ENCODE measurements at places on chromosomes 12 and 14.

DNA sequence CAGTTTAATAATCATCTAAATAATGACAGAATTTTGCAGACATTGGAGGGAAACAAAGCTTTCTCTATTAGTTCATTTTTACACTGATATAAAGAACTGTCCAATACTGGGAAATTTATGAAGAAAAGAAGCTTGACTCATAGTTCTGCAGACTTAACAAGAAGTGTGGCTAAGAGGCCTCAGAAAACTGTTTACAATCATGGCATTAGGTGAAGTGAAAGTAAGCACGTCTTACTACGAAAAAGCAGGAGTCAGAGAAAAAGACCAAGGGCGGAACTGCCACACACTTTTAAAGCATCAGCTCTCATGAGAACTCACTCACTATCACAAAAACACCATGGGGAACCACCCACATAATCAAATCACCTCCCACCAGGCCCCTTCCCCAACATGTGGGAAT, 804.4 kb downstream of the FLRT2 start:
- DNase-seq = no peak

GRCh38 chr14:39102265-39102968, 618 bp downstream of the SEC23A start:
- DNase-seq = no peak

DNA sequence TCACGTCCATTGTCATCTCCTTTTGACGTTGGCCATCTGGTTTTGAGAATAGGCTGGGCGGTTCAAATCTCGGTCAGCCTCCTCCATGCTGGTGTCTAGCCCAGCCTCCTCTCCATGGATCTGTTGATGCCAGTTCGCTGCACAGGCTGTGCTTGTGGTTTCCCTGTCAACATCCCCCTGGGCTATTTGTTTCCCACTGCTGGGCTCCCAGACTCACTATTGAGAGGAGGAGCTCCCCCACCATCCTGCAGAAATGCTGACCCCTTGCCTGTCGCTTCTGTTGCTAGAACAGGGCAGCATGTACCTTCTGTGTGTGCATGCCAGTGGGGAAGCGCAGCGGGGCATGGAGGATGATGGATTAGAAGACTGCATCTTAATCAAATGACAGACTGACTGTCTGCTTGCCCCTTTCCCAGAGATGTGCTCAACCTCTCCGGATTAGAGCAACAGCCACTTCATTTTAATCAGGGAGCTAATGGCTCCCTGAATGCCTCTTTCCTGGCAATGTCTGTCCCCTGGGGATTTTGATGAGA, 170.5 kb downstream of the TSPAN9 start:
- DNase-seq = no peak

GRCh38 chr14:86153480-86153879, 623.5 kb downstream of the FLRT2 start:
- DNase-seq = no peak

DNA sequence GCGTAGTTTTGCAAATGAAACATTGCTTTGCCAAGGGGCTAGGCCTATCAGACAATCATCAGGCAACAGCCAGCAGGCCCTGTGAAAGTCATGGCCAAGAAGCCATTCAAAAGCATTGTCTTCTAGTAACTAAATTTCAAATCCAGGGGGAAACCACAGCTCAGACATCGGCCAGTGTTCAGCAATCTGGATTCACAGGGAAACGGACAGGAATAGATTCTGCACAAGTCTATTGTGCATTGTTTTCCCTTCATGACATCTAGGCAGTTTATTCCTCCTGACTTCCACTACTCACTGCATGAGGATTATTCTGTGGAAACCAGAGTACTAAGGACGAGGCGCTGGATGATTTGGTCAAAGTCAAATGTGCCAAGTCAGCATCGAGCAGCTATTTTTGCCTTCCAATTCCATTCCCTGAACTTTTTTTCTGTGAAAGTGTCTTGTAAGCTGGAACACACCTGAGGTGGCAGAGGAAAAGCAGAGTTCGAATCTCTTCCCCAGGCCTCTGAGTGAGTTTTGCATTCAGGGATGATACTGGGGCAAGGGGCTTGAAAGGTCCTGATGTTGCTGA, 75.4 kb downstream of the VCPKMT start:
- no peak for DNase-seq

GRCh38 chr12:11969437-11970154, 101.1 kb upstream of the BCL2L14 start:
- DNase-seq = no peak

DNA sequence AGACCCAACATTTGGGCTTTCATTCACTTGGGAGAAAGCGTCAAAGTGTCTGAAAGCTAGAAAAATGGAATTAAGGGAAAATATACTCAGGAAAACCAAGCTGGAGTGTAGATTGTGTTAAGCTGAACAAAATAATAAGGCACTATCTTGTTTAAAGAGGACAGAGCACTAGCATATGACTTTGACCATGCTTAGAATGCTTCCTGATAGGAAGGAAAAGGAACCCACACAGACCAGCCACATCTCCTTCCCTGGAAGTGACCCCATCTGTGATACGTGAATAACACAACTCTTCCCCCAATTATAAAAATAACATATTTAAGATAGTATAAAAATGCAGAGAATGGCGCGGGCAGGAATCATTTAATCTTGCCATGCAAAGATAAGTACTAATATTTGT, 94.7 kb upstream of the BCL2L14 start:
- no peak for DNase-seq

DNA sequence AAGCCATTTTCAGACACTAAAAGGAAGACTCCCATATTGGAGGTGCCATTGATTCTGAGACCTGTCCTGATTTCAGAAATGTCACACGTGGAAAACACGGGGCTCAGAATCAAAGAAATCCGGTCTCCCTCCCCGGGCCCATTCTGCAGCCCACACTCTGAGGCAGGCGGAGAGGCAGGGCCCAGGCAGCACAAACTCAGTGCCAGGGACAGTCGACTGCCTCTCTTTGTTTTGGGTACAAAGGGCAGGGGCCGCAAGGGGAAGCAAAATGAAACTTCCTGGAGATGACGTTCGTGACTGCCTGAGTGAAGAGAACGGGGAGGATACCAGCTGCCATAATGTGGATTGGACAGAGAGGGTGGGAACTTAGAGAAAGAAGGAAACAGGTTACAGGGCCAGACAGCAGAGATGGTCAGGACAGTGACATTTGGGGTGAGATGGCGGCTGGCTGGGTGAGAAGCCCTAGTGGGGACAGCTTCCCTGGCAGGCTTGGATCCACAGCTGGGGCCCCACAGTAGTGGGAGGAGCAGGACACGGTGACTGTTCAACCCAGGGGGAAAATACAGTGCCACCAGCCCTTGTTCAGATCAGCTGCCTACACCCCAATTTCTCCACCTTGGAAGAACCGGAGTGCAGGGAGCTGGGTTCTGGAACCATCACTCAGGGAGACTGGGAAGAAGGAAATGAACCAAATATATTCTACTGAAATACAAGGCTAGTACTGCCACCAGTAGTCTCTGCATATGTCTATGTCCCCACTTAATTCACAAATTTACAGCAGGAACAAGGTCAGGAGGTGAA, 8.1 kb downstream of the GAPDH start:
- no peak for DNase-seq

DNA sequence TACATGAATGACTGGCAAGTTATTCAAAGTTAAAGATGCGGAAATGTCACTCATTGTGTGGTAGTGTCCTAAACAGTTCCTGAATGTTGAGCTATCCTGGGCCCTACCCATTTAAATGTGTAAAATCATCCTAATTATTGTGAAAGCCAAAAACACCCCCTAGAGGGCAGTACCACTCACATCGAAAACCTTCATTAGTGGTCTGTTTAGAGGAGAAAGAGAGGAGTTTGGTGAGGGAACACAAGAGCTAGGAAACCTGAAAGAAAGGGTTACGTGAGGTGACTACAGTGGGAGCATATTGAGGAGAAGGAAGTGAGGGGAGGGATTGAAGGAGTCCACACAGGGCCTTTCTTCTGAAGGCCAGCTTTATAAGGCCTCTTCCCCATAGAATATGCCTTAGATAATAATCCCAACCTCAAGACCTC, 2.5 kb upstream of the TEP1 start:
- DNase-seq = peak; percentile 60

- no peak for DNase-seq
Observed at GRCh38 chr12:125684968-125685790, 619.9 kb downstream of the AACS start.

GRCh38 chr12:73384592-73384991, 1112.4 kb downstream of the TRHDE start:
- no peak for DNase-seq

DNA sequence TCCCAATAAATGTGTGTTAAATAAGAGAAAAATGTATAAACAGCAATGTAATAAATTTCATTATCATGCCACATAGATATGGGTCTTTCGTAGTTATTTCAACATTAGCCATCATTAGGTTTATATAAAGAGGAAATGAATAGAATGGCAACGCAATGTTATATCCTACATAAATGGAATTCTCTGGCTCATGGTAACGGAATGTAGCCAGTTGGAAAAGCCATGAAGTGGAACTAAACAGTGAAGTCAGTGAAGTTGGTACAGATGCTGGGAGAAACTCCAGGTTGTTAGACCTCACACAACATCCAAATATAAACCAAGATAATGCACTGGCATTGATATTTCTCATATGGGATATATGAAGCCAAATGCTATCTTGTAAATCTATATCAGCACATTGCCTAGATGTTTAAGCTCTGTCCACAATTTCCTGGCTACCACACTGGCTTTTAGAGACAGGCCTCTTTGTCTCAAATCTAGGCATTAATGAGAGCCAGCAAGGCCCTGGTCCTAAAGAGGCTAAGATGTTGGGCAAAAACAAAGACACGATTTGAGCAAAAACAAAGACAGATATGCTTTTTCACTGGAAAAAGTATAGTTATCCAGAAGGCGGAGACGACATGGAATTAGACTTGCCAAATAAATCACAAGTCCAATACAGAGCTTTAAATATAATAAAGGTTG, 861.0 kb downstream of the RPS29 start:
- DNase-seq = no peak

GRCh38 chr12:98939350-98939749, 294.3 kb downstream of the APAF1 start:
- no peak for DNase-seq

DNA sequence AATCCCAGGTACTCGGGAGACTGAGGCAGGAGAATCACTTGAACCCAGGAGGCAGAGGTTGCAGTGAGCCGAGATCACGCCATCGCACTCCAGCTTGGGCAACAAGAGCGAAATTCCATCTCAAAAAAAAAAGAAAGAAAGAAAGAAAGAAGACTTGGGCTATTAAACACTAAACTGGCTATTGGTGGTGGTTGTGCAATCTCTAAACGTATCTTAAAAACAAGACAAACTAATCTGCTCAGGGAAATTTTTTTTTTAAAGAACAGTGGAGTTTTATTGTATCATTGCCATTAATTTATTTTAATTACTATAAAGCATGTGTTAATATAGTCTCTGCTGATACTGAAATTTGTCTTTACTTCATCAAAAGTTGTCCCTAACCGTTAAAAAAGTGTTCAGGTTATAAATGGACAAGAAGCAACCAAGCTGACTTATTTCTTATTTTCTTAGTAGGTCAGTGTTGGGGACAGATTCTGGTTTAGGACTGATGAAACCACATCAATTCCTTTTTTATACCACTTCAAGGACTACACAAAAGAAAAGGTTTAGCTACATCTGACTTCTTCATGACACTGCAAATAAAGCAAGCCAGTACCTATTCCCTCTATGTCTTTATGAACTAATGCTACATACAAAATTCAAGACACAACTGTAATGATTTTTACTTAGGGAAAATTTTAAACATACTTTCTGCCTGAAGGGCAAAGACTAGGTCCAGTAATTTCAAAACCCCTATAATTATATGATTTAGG, 68.7 kb upstream of the KRAS start:
- DNase-seq = no peak
